SK-N-SH treated with all-trans-retinoic acid at 6 μM for 48 hours (cell line): ENCODE measurements at places on chromosomes 2 and 18.

DNA sequence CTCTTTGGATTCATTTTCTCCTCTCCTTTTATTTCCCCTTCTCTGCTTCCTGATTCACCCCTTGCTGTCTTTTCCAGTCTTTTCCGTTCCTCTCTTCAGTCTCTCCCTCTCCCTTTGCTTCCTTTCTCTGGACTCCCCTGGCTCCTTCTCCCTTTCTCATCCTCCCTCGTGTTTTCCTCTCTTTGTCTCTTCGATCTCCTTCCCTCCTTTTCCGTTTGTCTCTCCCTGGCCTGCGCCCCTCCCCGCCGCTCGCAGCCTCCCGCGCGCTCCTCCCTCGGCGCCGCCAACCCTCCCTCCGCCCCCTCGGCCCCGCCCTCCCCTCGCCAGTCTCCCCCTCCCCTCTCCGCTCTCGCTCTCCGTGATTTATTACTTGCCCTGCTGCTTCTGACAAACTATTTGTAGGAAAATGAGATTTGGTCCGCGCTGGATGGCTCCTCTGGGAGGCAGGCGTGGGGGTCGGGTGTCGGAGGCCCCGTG, 46.0 kb upstream of the PAX8 start:
- ATAC-seq = peak; percentile 87

DNA sequence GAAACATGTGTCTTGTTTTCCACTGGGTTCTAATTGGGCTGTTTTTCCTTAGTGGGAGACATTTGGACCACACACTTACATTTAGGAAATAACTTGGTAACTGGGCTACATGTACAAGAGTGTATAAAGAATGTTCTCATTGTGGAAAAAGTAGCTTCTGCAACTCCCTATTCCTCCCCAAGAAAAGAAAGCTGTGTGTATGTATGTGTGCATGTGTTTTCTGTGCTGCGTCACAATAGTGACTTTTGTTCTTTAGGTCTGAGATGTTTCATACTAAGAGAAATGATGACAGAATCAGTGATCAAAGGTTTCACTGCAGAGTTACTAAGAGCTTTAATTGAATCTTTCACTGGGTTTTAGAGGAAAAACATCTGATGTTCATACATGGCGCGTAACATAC, 82.7 kb downstream of the TANC1 start:
- no peak for ATAC-seq

DNA sequence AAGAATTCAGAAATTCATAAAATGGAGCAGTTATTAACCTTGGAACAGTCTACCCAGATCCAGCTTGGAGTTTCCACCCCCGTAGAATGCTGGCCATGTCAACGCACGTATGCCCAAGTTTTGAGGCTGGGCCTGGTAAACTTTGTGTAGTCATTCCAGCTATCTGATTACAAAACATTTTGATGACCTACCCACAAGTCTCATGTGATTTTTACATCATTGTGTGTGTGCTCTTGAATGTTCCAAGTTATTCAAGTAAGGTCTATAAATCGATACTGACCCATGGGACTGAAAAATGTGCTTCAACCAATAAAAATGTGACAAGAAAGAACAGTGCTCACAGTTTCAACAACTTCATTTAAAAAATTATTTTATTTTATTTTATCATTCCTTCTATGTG, 32.5 kb upstream of the ICOS start:
- ATAC-seq = no peak

DNA sequence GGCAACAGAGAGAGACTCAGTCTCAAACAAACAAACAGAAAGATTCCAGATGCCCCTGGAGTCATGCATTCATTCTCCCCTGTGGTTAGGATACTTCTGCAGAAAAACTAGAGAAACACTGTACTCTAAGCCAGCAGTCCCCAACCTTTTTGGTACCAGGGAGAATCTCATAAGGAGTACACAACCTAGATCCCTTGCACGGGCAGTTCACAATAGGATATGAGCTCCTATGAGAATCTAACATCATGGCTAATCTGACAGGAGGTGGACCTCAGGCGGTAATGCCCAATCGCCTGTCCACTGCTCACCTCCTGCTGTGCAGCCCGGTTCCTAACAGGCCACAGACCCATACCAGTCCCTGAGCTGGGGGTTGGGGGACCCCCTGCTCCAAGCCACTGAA, 18.3 kb downstream of the PSME4 start:
- no peak for ATAC-seq

DNA sequence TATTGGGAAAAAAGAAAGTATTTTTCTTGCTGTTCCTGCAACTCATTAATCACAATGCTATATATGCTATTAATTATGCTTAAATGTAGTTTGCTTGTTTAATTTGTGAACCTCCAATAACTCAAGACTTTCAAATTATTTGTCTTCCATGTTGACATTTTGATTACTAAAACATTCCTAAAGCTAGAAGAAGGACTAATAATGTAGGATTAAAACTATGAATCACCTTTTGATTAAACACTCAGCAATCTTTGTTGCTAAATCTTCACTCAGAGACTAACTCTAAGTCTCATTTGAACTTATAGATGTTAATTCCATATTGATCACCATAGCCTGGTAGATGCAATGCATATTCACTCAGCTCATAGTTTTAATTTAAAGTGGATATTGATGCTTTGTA, 524.6 kb upstream of the ZEB2 start:
- no peak for ATAC-seq

- ATAC-seq = peak; percentile 74
Observed at GRCh38 chr2:188369365-188369764, 77.7 kb downstream of the GULP1 start.

DNA sequence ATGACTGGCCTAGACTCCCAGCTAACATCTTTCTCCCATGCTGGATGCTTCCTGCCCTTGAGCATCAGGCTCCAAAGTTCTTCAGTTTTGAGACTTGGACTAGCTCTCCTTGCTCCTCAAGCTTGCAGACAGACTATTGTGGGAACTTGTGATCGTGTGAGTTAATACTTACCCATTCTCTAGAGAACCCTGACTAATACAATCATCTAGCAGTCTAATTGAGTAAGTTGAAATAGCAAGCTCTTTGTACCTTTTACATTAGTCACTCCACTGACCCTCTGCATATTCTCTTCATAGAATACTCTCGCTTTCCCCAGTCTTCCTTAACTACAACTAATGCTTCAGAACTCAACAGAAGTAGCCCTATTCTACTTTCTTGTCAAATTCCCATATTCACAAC, 434.6 kb upstream of the NXPH2 start:
- no peak for ATAC-seq

- no peak for ATAC-seq
Observed at GRCh38 chr2:101930019-101930418, 61.7 kb upstream of the IL1R2 start.

DNA sequence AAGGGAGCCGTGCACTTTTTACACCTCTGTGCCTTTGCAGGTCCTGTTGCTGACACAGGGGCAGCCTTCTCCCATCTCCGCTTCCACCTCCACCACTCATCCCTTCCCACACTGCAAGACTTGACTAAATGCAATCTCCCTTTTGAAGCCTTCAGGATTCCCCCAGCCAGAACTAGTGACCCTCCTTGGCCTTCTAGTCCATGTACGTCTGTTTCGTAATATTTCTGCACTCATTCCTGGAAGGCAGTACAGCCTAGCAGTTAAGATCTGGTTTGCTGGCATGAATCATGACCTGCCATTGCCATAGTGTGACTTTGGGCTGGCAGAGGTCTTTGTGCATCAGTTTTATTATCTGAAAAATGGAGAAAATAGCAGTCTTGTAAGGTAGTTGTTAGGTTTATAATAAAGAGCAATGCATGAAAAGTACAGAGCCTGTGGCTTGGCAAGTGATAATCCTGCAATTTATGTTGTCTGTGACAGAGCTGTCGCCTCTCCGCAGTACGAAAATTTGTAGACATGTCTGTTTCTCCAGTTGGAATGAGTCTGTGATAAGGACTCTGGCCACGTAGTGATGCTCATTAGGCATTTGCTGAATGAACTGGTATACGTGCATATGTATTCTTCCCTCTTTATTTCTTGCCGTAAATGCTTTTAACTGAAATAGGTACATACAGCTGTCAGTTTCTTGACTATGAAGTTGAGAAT, 36.7 kb downstream of the NCK2 start:
- ATAC-seq = no peak

GRCh38 chr2:230578106-230578505, 134.5 kb upstream of the CAB39 start:
- ATAC-seq = no peak

DNA sequence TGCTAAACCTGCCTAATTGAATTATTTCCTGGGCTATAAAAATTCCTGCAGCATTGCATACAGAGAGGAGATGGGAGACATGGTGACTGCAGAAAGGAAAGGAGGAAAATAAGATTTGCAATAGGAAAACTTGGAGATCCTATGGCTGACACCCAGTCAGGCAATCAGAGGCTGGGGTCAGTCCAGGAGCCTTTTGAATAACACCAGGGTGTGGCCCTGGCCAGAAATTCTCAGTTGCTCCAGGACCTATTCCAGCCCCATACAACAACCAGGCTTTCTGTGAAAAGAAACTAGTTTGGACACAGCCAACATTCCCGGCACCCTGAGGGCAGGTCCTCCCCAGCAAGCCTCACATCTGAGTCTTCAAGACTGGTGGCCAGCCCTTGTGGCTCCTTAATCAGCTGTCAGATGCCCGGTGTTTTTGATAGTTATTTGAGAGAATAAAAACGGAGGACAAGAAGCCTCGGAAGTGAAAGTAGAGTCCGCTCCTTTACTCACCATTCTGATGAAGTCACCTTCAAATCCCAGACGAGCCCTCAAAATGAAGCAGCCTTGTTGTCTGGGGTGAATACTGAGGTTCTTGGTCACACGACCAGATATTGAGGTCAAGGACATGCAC, 31.1 kb upstream of the GMCL1 start:
- ATAC-seq = peak; percentile 96

- ATAC-seq = no peak
Observed at GRCh38 chr18:60981682-60982328, 351.4 kb upstream of the CDH20 start.

- no peak for ATAC-seq
Observed at GRCh38 chr2:20480913-20481312, 34.0 kb downstream of the RHOB start.
